ENCODE measurements at places on chromosomes 7 and 10.
A peak's percentile ranks its signal among the peaks of the same experiment; 100 is the strongest.

DNA sequence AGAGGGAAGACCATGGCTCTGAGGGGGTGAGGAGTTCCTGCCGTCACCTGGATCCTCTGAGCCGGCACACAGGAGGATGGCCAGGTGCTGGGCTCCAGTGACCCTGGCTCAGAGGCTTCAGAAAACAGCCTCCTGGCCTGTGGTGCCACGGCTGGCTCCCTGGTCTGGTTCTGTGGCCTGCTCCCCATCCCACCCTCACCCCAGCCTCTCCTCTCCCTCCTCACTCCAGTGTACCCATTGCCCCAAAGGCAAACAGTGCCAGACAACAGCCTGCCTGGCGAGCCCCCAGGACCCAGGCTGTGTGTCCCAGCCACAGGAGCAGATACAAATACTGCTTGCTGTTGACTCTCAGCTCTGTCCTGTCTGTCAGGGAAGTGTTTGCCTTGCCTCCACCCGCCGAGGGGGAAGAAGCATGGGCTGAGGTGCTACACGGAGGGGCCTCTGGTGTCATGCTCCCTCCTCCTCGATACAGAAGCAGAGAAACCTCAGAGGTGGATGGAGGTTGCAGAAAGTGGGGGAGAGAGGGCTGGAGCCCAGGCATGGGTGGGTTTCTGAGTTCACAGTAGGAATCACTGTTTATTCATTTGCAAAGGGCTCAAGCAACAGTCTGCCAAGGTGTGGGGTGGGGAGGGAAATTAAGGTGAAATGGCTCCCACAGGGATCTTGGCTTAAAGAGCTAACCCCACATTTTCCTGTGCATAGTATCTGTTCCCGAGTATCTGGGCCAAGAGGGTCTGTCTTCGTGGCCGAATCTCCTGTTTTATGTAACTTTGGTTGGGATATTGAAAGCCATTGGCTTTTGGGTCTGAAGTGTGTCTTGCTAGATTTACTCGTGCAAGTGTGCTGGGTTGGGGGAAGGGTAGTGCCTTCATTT, 5.5 kb downstream of the ADRA2A start:
- no peak for DNase-seq

DNA sequence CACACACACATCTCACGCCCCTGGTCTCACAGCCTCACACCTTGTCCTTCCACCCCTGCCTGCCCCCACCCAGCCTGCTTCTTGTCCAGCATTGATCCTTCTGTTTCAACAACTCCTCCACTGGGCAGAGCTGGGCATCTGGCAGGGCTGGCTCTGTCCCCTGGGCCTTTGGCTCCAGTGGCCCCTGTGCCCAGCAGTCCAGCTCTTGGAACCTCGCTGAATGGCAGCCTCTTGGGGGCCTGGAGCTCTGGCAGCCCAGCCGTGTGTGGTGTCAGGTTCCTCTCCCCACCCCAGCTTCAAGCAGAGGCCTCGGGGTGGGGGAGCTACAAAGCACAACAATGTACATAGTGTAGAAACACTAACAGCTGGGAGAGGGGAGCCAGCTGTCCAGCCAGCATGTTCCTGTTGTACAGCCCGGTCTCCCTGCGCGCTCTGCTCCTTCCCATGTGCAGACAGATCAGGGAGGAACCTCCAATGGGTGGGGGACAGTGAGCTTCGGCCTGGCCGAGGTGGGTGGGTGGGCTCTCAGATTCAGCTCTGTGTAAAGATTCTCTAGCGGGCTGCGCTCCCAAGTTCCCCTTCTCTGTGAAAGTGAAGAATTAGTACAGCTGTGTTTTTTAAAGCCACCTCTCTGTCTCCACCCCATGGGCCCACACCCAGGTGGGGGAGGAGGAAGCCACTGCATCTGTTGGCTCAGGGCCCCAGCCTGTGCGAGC, 19.4 kb downstream of the ZMIZ2 start:
- DNase-seq, result no peak

- peak; percentile 83 for DNase-seq
Observed at GRCh38 chr10:133378251-133379096, 588 bp upstream of the PAOX start.

DNA sequence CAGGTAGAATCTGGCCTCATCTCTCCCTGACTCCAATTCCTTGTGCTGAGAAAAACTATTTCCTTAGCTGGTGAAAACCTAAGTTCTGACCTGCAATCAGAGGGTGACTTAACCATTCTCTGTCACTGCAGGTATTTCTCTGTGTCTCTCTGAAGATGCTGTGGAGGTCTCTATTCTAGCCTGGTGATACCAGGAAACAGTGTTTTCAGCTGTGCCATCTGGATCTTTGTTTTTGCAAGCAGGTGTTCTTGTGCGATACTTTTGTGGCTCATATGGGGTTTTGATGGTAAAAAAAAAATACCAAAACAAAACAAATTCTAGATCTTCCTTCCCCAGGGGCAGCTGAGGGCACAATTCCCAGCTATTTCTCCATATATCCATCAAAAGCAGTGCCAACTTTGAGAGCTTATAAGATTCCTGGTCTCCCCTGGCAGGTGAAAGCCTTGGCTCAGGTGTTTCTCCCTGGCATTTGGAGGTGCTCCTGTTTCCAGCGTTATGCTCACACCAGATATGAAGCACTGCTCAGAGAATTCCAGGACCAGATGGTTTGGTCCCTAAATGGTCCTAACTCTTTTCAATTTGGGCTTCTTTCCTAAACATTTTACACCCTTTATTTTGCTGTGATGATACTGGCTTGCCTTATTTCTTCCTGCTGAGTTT, 9.9 kb upstream of the NPVF start:
- no peak for DNase-seq

DNA sequence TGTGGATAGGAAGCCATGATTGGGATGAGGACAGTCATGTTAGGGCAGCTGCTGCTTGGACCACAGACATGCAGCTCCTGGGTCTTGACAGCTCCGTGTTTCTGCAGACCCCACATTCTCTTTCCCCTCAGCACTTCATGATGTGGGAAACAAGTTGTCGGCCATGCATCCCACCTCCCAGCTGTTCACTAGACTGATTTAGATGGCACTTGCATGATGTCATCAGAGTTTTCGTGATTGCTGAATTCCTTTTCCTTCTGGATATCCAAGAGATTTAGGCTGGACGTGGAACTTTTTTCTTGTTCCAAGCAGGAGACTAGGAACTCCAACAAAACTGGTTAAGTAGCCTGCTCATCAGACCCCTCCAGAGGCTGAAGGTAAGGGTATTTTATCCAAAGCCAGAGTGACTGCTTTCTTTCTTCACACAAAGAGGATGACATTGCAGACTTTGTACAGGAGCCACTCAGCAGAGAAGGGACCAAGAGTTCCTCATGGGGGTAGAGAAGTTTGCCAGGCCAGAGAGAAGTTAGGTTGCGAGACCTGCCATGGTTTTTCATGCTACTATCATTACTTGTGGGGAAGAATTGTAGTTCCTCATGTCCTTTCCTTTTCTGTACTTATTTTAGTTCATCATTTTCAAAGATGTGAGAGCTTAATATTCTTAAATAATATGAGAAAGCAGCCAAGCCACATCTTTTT, 117.7 kb upstream of the GJD4 start:
- DNase-seq, result no peak

GRCh38 chr7:11168650-11169170, 195.0 kb downstream of the PHF14 start:
- DNase-seq, result no peak

DNA sequence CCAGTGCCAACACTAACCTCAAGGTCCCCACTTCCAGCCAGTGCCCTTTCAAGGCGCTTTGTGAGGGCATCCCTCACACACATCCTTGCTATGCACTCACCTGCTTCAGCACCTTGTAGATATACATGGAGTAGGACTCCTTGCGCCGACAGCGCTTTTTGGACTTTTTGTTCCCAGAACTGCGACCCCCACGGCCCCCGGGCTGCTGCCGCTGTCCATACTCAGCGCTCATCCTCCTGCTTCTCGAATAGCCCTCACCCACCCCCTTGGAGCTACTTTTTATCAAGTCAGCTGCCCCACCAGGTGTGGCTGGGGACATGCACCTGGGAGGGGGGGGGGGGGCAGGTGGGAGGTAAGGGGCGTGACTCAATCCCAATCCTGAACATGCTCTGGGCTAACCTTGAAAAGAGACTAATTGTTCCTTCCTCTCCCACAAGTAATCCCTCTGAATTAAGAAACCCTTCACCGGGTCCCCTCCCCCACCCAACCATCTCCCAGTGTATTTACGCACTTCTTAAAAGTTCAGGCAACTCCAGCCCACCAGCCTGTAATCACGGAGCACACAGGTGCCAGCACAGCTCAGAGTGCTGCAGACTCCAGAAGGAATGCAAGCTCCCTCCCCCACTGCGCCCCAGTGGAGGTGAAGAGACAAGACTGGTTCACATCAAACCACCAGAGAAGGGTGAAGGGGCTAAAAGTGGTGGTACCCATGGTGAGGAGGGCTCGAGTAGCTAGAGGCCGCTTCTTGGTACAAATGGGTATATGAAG, at the start of gene H2BK1:
H2BK1 (minus strand) TSS at position 402 of the 768 bp plus-strand sequence; CDS start at position 232, 170 bp downstream.
- DNase-seq, result no peak
